ENCODE measurements at places on chromosomes 6 and 20.

DNA sequence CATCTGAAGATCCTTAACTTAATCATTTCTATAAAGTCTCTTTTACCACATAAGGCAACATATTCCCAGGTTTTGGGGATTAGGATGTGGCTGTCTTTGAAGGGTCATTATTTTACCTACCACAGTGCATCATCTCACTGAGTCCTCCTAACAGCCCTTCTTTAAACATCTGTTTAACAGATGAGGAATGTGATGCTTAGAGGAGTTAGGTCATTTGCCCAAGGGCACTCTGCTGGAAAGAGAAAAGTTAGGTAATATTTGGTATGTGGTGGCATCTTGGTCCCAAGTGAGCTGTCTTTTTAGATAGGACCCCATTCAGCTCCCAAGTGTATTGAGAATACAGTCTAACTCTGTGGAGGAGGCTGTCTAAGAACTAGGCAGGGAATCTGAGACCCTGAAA, 11.0 kb downstream of the MMP24 start:
- H3K36me3 ChIP-seq = peaks cover 2% of the 10 kb centered on the region
- peaks cover 6% of the 10 kb centered on the region for H3K27me3 ChIP-seq
- no peak overlapping the region for H3K27ac ChIP-seq
- no peak for DNase-seq
- no peak overlapping the region for H3K4me3 ChIP-seq
- H3K4me1 ChIP-seq = peaks cover 3% of the 10 kb centered on the region

GRCh38 chr6:7559651-7560385, 18.3 kb downstream of the DSP start:
- H3K27ac ChIP-seq = no peak overlapping the region
- DNase-seq = no peak
- H3K36me3 ChIP-seq = no peaks in the 10 kb centered on the region
- H3K4me3 ChIP-seq = no peak overlapping the region
- H3K27me3 ChIP-seq = peaks cover 52% of the 10 kb centered on the region

GRCh38 chr6:18585032-18585573, 198.0 kb downstream of the RNF144B start:
- no peak for DNase-seq
- no peaks in the 10 kb centered on the region for H3K36me3 ChIP-seq
- no peak overlapping the region for H3K27ac ChIP-seq
- no peaks in the 10 kb centered on the region for H3K4me1 ChIP-seq
- H3K4me3 ChIP-seq = no peak overlapping the region

- H3K27me3 ChIP-seq = peaks cover 11% of the 10 kb centered on the region
- H3K4me1 ChIP-seq = peaks cover 37% of the 10 kb centered on the region
- DNase-seq = no peak
- H3K27ac ChIP-seq = no peak overlapping the region
- peaks cover 39% of the 10 kb centered on the region for H3K36me3 ChIP-seq
These were observed 174.6 kb downstream of the GJA10 start for GRCh38 chr6:90068703-90069523.

GRCh38 chr20:4329232-4329631, 313.9 kb upstream of the RNF24 start:
- no peak overlapping the region for H3K4me3 ChIP-seq
- peaks cover 8% of the 10 kb centered on the region for H3K27me3 ChIP-seq
- DNase-seq = no peak
- no peaks in the 10 kb centered on the region for H3K4me1 ChIP-seq
- H3K27ac ChIP-seq = no peak overlapping the region

GRCh38 chr20:36491901-36492617, 49.3 kb upstream of the MYL9 start:
- peak; percentile 79 for DNase-seq
- H3K27me3 ChIP-seq = no peaks in the 10 kb centered on the region
- peaks cover 2% of the 10 kb centered on the region for H3K36me3 ChIP-seq
- peak overlapping the region; percentile 21 for H3K4me3 ChIP-seq
- peaks cover 40% of the 10 kb centered on the region for H3K4me1 ChIP-seq

GRCh38 chr6:16704401-16705045, 56.7 kb downstream of the ATXN1 start:
- no peaks in the 10 kb centered on the region for H3K27me3 ChIP-seq
- DNase-seq = peak; percentile 71
- peak overlapping the region; percentile 80 for H3K4me3 ChIP-seq
- peaks cover 79% of the 10 kb centered on the region for H3K4me1 ChIP-seq
- peak overlapping the region; percentile 89 for H3K27ac ChIP-seq
- peaks cover 25% of the 10 kb centered on the region for H3K36me3 ChIP-seq

DNA sequence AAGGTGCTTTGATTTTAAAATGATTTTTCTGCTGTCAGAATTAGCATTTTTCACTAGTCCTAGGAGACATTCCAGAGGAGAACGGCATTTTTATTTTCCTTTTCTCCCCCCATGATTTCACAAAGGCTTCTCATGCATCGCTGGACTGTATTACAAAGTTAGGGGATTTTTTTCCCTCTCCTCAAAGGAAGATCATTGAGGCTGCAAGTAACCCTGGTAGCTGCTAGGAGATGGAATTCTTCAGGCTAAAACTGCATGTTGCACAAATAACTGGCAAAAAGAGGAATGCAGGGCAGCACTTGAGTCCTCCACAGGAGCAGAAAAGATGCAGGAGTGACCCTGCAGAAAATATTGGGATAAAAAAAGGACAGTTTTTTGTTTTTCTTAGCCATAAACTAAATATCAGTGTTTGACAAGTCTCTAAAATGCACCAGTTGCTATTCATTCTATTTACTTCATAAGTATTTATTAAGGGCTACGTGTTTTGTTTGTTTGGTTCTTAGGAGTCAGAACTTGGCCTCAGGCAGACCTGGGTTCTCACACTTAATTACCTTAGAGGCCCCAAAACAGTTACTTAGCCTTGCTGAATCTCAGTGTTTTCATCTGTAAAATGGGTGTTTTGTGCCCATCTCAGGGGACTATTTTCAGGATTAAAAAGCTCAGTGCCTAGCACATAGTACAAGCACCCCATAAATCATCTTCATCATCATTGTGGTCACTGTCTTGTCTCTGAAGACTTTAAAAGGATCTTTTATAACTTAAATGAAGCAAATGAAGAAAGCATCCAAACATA, 144.5 kb upstream of the ID4 start:
- H3K27me3 ChIP-seq = peaks cover 9% of the 10 kb centered on the region
- no peak overlapping the region for H3K27ac ChIP-seq
- H3K36me3 ChIP-seq = no peaks in the 10 kb centered on the region
- H3K4me3 ChIP-seq = no peak overlapping the region

- H3K4me1 ChIP-seq = no peaks in the 10 kb centered on the region
- H3K27ac ChIP-seq = no peak overlapping the region
- DNase-seq = peak; percentile 20
- H3K27me3 ChIP-seq = no peaks in the 10 kb centered on the region
These were observed 101.4 kb downstream of the ADGB start for GRCh38 chr6:146700078-146700686.

Data from activated CD4-positive, alpha-beta memory T cell treated with anti-CD3 and anti-CD28 coated beads, Interleukin-2, amount 10 ng/mL, durations not matched to agents 7 days and 5 days (primary cell).